Lower lobe of right lung (tissue), 2 donors: ENCODE measurements at places on chromosomes 1 and 21. TPM values are rescaled to one million over a fixed set of nuclear protein-coding genes. Genes with fewer than 3 reads are reported as not detected.

- no peak for DNase-seq
Measured at GRCh38 chr1:36517011-36517771, 34.5 kb upstream of the CSF3R start.

GRCh38 chr1:95108792-95109191, 8.4 kb upstream of the TLCD4 start:
- no peak for DNase-seq

DNA sequence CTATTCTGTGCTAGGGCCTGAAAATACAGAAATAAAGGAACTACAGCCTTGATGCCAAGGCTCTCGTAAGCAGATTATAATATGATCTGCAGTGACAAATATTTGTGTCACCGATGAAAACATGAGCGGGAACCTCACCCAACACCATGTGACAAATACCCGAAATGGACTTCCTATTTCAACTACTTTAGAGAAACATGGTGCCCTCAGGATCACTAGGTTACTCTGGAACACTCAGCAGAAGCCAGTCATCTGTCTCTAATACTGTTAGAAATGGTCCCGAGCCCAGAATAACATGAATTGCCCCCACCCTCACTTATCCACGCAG, 463 bp upstream of the VAMP3 start:
- DNase-seq, result no peak

GRCh38 chr1:109114342-109114674, 393 bp downstream of the ELAPOR1 start:
- DNase-seq, result no peak

Gene C1orf122
- total RNA-seq, result 22.8 TPM

Gene TBX15
- 0.15 TPM for total RNA-seq

DNA sequence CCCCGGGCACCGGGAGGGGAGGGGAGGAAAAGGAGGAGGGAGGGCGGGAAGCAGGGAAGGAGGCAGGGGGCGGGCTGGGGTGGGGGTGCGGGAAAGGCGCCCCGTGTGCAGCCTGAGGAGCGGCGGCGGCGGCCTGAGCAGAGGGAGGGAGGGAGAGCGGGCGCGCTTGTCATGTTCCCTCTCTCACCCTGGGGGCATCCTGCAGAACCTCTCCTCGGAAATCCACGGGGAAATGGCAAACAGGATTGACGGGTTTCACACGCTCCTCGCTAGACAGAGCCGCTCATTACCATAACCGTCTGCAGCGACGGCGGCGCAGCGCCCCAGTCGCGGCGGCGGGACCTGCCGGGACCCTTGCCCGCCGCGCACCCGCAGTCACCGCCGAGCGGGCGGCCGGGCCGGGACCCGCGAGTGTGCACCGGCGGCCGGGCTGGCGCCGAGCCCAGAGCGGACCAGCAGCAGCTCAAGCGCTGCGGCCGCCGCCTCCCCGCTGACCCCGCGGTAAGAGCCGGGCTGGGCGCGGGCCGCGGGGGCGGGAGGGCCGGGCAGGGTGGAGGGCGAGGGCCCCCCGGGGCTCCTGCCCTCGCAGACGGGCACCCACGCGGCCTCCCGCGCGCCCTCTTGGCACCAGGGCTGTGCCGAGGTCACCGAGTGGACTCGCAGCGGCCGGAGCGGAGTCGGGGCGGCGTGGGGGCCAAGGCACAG, at the start of gene SERTAD4:
Gene SERTAD4 (plus strand): TSS at position 286 of the 705 bp plus-strand sequence. CDS start 5,165 bp downstream, outside the sequence.
- peak; percentile 55 for DNase-seq

- DNase-seq, result no peak
Measured at GRCh38 chr1:236636017-236636416, 31.7 kb upstream of the HEATR1 start.

Gene FHAD1
- 14.3 TPM for total RNA-seq

DNA sequence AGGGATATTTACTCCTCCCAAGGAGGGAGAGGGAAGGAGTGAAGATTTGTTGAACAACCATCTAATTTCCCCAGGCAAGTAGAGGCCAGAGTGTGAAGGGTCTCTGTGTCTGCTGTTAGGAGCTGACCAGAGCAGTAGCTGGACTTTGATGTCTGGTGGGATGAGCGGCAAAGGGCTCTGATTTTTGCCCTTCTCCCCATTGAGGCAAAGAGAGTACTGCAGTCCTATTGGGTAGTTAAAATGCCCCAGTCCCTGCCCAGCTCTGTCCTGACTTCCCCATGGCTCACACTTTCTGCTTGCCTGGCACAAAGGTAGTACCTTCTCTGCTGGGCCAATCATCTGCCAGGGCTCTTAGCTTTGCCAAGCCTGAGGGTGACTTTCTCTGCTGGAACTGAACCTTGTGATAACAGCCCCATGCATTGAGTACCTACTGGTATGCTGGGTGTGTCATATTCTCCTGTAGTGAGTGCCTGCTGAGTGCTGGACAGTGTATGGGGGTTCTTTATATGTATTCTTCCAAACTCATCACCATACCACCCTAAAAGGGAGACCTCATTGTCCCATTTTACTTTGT, 64.0 kb upstream of the SELENON start:
- DNase-seq, result no peak

GRCh38 chr1:41355356-41355755, 5.9 kb upstream of the FOXO6 start:
- DNase-seq, result no peak

- DNase-seq, result no peak
Measured at GRCh38 chr1:201113451-201114244, 1.4 kb upstream of the CACNA1S start.

Gene LRRC53
- not detected for total RNA-seq

Gene PRELP
- 47.5 TPM for total RNA-seq

DNA sequence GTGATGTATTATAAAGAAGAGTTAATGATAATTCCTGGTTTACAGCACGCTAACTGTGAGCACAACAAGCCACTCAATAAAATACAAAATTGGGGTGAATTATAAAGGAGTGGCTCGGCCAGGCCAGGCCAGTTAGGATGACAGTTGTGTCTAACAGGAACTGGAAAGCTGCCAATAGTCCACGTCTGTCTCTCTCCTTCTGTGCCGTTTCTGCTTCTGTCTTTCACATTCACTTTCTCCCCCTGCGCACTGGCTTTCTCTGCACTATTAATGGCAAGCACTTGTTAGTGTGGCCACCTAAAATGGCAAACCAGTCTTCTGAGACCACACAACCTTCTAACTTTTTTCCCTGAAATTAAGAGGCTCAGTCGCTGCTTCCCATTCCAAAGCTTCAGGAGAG, 394.3 kb downstream of the NTNG1 start:
- DNase-seq, result no peak

Gene CRYBG2
- total RNA-seq, result 2.1 TPM

GRCh38 chr1:225911191-225912130, 12.6 kb downstream of the PYCR2 start:
- peak; percentile 77 for DNase-seq
